ENCODE measurements at places on chromosomes 2 and 18.

GRCh38 chr2:120415060-120415459 is 69.1 kb downstream of the INHBB start:
- no peak for DNase-seq

DNA sequence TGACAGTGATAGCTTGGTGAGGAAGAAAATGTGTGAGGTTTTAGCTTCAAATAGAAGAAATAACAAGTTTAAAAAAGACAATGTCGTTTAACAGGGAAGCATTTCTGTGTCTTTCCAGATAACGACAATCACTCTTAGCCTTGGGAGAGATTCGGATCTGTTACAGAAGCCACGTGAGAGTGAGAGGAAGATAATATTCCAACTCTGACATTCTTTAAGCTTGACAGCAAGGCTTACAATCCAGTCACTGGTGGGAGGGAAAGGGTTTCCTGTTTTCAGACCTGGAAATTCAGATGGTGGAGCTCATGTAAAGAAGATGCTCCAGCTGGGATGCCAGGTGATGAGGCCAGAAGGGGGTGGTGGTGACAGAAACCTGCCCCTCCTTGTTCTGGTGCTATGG is 30.8 kb downstream of the FBXO48 start:
- DNase-seq, result no peak

DNA sequence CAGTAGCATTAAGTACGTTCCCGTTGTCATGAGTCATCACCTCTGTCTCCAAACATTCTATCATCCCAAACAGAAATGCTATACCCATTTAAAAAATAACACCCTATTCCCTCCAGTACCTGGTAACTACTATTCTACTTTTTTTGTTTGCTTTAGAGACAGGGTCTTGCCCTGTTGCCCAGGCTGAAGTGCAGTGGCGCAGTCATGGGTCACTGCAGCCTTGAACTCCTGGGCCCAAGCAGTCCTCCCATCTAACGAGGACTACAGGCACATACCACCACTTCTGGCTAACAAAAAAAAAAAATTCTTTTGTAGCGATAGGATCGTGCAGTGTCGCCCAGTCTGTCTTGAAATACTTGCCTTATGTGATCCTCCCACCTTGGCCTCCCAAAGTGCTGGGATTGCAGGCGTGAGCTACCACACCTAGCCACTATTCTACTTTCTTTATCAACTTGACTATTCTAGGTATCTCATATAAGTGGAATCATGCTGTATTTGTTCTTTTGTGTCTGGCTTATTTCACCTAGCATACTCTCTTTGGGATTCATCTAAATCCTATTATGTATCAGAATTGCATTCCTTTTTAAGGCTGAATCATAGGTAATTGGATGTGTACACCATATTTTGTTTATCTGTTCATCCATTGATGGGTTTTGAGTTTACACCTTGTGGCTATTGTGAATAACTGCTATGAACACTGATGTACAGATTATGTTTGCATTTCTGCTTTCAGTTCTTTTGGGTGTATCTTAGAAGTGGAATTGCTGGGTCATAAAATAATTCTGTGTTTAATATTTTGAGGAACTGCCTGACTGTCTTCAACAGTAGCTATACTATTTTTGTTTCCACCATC is 14.4 kb downstream of the ZCCHC2 start:
- DNase-seq, result no peak

DNA sequence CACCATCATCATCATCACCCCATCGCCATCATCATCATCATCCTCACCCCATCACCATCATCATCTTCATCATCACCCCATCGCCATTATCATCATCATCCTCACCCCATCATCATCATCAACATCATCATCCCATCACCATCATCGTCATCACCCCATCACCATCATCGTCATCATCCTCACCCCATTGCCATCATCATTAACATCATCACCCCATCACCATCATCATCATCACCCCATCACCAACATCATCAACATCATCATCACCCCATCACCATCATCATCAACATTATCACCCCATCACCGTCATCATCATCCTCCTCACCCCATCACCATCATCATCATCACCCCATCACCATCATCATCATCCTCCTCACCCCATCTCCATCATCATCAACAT is 151.0 kb downstream of the DNER start:
- no peak for DNase-seq

DNA sequence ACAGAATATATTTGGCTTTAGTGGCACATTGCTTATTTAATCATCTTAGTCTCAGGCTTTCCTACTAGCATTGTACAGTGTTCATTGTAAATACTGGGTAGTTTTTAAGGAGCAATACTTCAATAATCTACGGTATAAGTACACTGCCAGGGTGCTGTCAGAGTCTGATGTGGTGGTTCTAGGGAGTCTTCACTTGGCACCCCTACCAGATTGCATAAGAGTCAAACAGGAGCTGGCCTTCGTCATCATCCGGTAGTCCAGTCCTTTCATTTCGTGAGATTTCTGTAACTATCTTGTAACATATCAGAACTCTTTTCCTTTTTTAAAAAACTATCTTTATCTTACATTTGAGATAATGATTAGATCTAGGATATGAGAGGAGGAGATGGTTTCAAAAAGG is 91.1 kb downstream of the ZNF532 start:
- DNase-seq, result no peak

- no peak for DNase-seq
These were observed 125.8 kb downstream of the GALNT14 start for GRCh38 chr2:31012406-31012805.

Measured in endodermal cell (in vitro differentiated cells).